ENCODE measurements at places on chromosomes 11 and 22. TPM values are rescaled to one million over a fixed set of nuclear protein-coding genes. Genes with fewer than 3 reads are reported as not detected.

VWCE gene
- 4.6 TPM for total RNA-seq

GRM5 gene
- total RNA-seq, result 0.33 TPM

SCO2 gene
- 2.9 TPM for total RNA-seq

TSPAN18 gene
- total RNA-seq, result 60.3 TPM

MUS81 gene
- total RNA-seq, result 53.7 TPM

GALNT18 gene
- 27.3 TPM for total RNA-seq

BARX2 gene
- total RNA-seq, result not detected
